Ecto neural progenitor cell (in vitro differentiated cells): ENCODE measurements at places on chromosomes 12 and 14.

DNA sequence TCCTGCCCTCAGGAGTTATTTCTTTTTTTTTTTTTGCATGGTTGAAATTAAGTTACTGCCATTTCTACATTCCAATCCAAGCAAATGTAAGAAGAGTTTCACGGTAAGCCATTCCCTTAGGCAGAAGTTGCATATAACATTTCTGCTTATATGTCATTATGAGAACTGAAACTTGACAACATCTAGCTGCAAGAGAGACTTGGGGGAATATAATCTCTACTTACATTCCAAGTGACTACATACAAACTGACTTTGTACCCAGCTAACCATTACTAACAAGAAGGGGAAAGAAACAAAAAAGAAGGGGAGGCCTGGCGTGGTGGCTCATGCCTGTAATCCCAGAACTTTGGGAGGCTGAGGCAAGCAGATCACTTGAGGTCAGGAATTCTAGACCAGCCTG lies 7.3 kb upstream of the RESF1 start:
- DNase-seq, result no peak

- no peak for DNase-seq
Observed at GRCh38 chr12:109446-109845, 42.9 kb downstream of the IQSEC3 start.

GRCh38 chr12:101608301-101609133 lies 13.7 kb downstream of the MYBPC1 start:
- no peak for DNase-seq

DNA sequence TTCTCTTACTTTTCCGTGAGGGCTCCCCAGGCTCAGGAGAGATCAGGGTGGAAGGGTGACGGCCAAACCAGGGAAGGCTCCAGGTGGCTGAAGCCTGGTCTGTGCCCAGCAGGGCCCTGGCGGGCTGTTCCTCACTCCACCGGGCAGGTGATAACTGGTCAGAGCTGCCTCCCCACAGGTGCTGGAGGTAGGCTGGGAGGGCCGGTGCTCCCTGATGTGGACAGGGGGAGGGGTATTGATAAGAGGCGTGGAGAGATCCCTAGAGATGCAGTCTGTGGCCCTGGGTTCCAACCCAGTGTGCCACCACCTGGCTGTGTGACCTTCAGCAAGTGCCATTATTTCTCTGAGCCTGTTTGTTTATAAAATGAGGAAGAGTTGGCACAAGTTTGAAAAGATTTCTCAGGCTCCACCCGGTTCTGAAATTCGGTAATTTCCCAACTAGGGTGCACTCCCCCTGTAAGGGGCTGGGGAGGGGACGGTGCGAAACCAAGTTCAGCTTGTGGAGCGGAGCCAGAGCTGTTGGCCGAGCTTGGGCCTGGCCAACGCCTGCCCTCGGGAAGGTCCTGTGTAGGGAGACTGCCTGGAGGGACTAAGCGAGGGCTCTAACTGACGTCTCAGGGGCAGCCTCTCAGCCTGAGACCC lies 1.0 kb upstream of the NR4A1 start:
- DNase-seq, result no peak

DNA sequence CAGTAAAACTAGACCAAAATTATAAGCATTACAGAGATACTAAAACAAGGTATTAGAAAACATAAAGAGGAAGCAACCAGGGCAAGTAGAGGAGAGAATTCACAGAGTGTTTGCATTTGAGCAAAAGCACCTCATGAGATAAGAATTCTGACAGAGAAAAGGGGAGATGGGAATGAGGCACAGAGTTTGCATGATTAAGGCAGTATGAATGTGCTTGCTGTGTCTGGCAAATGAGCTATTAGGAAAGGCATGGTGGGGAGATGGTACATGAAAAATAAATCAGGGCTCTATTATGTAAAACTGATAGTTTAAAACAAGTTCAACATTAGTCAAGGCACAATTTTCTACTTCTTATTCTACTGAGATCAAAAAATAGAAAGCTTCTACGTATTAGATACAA lies 23.1 kb downstream of the GARIN6 start:
- no peak for DNase-seq

GRCh38 chr14:66662374-66662773 lies 154.4 kb downstream of the GPHN start:
- DNase-seq, result no peak

DNA sequence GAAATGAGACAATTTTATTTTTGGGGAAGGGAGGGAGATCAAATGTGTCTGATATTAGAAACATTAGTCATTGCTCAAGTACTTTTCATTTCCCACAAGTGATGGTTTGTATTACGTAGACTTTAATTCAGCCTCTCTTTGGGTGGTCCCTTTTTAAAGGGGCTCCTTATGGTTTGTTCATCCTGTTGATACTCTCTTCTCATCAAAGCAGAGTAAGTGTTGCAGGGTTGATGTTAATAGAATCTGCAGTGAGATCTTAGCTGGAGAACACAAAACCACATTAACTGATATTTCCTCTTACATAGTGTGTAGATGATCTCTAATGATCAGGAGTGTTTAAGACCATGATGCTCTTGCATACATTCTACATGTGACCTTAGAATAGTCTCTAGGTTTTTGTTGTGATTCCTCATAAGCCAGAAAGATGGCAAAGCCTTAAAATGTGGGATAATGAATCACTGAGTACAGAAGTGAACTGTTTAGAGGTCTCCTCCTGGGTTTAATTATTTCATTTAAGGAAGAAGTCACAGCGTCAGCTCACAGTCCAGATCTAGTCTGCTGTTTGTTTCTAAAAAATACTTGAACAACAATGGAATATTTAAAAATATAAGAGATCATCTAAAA lies 87.4 kb upstream of the PTPRR start:
- DNase-seq, result no peak

DNA sequence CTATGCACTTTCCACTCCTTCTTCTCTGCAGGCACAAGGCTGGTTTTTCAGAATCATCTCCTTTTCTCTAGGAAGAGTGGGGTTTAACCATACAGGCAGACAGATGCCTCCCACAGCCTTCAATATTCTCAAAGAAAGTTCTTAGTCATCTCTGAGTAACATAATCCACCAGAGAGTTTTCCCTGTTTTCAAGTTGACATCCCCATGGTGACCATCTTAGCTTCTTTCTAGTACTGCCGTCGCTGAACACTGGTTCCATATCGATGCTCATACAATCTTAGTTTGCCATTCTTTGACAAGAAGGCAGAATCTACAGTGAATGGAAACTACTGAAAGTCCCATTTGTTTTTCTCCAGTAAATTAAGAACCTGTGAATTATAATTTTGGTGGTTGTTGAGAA lies 28.6 kb downstream of the TPH2 start:
- DNase-seq, result no peak

- DNase-seq, result no peak
Observed at GRCh38 chr12:29901585-29901984, 117.8 kb upstream of the TMTC1 start.

DNA sequence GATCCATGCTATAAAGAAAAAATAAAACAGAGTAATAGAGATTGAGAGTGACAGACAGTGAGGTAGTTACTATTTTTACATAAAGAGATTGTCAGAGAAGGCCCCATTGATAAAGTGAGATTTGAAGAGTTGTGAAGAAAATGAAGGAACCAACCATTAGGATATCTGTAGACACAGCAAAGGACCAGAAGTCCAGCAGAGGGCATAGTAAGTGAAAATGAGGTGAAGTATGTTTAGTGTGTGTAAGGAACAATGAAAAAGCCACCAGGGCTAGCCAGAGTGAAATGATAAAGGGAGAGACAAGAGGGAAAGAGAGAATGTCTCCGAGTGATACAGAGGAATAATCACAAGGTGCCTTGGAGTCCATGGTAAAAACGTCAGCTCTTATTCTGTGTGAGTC lies 411.0 kb downstream of the NELL2 start:
- no peak for DNase-seq

- DNase-seq, result no peak
Observed at GRCh38 chr12:28027947-28028724, 55.6 kb upstream of the PTHLH start.

- no peak for DNase-seq
Observed at GRCh38 chr14:74909501-74909900, 13.6 kb downstream of the RPS6KL1 start.

- no peak for DNase-seq
Observed at GRCh38 chr12:75041472-75041871, 168.2 kb downstream of the KCNC2 start.

GRCh38 chr14:57512220-57512619 lies 18.6 kb upstream of the CCDC198 start:
- DNase-seq, result no peak

DNA sequence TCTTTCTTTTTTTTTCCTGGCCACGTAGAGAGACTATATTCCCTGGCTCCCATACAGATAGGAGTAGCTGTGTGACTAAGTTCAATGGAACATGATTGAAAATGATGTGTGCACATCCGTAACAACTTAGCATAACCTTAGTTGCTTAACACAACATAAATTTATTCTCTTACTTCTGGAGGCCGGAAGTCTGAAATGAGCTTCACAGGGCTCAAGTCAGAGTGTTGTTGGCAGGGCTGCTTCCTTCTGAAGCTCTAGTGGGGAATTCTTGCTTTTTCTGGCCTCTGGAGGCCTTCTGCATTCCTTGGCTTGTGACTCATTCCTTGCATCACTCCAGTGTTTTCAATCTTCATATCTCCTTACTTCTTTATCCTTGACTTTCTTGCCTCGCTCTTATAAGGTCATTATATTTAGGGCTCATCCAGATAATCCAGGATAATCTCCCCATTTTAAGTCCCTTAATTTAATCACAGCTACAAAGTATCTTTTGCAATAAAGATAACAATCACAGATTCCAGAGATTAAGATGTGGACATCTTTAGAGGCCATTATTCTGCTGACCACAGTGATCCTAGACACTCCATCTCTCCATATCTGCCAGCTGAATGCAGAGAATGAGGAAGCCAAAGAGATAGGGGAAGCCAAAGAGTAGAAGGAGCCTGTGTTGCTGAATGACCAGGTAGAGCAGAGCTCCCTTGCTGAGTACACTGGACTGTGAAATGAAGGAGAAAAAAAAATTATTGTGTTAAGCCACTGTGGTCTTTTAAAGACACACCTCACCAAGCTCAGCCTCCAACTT lies 21.0 kb upstream of the SNX6 start:
- DNase-seq, result no peak

- no peak for DNase-seq
Observed at GRCh38 chr12:84174115-84174514, 738.5 kb downstream of the SLC6A15 start.

- no peak for DNase-seq
Observed at GRCh38 chr12:116148844-116149243, 128.6 kb downstream of the MED13L start.

GRCh38 chr14:90700933-90701776 lies 115.1 kb downstream of the TTC7B start:
- DNase-seq, result no peak

DNA sequence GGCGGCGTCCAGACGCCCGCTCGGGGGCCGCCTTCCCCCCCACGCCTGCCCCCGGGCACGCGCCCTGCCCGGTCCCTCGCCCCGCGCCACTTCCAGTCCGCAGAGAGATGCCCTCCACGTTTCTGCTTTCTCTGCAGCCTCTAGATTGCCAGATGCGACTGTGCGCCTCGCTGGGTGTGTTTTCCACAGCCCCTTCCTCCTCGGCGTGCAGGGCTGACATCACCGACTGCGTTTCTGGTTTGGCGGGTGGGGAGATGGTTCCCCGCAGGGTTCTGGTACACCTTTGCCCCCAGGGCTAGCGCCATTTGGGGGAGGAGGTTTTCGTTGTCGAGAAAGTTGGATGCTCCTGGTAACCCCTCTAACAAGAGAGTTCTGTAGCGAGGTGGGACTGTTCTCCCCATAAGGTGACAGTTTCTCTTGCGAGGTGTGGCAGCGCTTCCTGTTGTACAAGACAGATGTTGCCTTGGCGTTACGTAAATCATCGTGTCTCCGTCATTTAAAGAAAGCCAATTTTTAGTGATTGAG lies 1.5 kb downstream of the CALM1 start:
- DNase-seq, result no peak

DNA sequence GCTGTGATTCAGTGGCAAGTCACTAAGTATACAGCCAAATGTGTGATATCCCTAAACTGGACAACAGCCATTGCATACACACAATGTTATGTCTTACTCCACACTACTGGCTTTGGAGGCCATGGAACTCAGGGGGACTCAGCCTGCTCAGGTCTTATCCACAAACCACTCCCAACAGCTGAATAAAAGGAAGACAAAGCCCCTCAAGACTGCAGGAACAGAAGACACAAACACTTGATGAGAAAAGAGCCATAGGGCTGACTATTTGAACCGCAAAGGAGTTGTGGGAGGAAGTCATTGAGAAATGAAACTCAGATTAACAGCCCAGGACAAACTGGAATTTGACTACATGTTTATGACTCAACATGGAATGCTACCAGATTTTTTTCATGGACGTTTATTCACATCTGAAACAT lies 40.9 kb downstream of the PTGER2 start:
- DNase-seq, result no peak

DNA sequence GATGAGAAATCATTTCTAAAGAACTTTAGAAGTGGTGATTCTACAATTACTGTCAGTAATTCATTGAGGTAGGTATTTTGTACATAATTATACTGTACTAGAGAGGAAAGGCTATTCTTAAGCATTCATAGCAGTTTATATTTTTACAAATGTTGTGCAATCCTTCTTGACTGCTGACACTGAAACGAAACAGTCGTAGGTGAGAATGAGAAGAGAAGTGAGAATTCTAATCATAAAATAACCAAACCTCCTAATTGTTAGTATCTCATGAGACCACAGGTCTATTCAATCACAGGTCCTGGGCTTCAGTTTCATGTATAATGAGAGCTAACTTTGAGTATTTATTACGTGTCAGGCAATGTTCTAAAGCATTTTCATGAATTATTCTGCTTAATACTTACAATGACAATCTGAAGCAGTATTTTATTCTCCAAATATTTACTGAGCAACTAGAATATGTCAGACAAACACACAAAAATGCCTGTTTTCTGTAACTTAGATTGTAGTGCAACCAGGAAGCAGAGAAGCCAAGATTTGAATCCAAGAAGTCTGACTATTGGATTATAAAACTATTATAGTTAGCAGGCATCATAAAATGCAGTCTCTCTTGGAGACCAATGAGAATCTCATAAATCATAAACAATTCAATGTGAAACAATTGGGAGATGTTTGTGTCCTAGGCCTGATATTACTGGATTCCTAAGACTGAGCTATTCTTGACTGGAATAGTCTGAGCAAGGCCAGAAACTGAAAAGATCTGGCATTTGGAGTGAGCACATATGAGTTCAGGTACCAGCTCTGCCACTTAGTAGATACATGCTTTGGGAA lies 24.3 kb downstream of the RERG start:
- DNase-seq, result no peak

GRCh38 chr12:76549131-76549530 lies 10.4 kb downstream of the OSBPL8 start:
- no peak for DNase-seq

DNA sequence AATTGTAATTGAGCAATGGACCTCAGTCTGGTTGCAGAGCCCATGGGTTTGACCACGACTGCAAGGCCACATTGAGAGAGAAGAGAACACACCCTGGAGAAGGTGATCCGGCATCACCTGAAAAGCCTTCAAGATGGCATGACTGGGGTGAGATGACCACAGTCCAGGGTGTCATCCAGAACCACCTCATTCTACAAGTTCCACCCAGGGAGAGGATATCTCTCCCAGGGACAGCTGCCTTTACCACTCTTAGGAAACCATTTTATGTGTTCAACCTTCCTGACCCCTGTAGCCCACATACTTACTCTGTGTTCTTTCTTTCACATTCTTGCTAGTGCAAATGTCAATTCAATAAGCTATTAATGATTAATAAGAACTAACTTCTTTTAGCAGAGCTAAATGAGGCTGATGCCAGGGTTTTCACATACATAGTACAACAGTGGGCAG lies 43.4 kb upstream of the CPM start:
- DNase-seq, result no peak
